ENCODE measurements at places on chromosomes 2 and 18. TPM values are rescaled to one million over a fixed set of nuclear protein-coding genes. Genes with fewer than 3 reads are reported as not detected.
A peak's percentile ranks its signal among the peaks of the same experiment; 100 is the strongest.

Gene GAREM2
- total RNA-seq: not detected

Gene SLC35G4
- total RNA-seq: not detected

Gene ATP6V1C2
- not detected for total RNA-seq

DNA sequence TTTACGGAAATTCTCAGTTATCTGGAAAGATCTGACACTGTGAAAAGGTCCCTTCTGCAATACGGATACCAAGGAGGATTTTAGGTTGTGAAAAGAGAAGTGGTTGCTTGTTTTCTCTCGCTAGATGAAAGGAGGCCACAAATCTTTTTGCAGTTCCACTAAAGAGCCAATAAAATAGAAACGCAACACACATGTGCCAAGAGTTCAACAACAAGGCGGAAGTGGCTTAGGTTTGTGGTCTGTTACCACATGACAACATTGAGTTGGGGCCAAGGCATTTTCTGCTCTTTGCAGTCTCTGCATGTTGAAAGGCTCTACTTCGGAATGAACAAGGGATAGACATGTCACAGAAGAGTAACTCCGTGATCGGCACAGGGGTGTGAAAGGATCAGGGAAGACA, 115.7 kb upstream of the OSR1 start:
- H3K4me3 ChIP-seq: no peak overlapping the region
- H3K36me3 ChIP-seq: no peaks in the 10 kb centered on the region
- no peak for DNase-seq
- H3K4me1 ChIP-seq: no peaks in the 10 kb centered on the region
- H3K27ac ChIP-seq: no peak overlapping the region

- H3K27ac ChIP-seq: no peak overlapping the region
- H3K4me1 ChIP-seq: peaks cover 10% of the 10 kb centered on the region
- no peak overlapping the region for H3K4me3 ChIP-seq
- no peaks in the 10 kb centered on the region for H3K36me3 ChIP-seq
Measured at GRCh38 chr2:45818591-45818990, 167.1 kb downstream of the PRKCE start.

GRCh38 chr2:226531061-226531810, 268.4 kb downstream of the IRS1 start:
- no peaks in the 10 kb centered on the region for H3K27me3 ChIP-seq
- H3K27ac ChIP-seq: no peak overlapping the region
- H3K4me1 ChIP-seq: peaks cover 4% of the 10 kb centered on the region
- H3K36me3 ChIP-seq: no peaks in the 10 kb centered on the region

DNA sequence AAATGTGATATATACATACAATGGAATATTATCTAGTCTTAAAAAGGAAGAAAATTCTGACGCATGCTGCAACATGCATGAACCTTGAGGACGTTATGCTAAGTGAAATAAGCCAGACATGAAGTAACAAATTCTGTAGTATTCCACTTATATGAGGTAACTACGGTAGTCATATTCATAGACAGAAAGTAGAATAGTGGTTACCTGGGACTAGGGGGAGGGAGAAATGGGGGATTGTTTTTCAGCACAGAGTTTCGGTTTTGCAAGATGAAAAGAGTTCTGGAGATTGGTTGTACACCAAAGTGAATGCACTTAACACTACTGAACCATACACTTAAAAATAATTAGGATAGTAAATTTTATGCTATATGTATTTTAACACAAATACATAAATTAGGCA, 215.9 kb upstream of the FBXO11 start:
- no peak overlapping the region for H3K4me3 ChIP-seq
- H3K27me3 ChIP-seq: no peaks in the 10 kb centered on the region
- no peaks in the 10 kb centered on the region for H3K36me3 ChIP-seq
- no peak for DNase-seq
- H3K4me1 ChIP-seq: no peaks in the 10 kb centered on the region

- DNase-seq: no peak
- no peak overlapping the region for H3K27ac ChIP-seq
- H3K36me3 ChIP-seq: no peaks in the 10 kb centered on the region
Measured at GRCh38 chr2:133123904-133124303, 444.4 kb downstream of the NCKAP5 start.

- no peak overlapping the region for H3K27ac ChIP-seq
- no peak overlapping the region for H3K4me3 ChIP-seq
- H3K4me1 ChIP-seq: no peaks in the 10 kb centered on the region
- DNase-seq: no peak
- H3K36me3 ChIP-seq: no peaks in the 10 kb centered on the region
Measured at GRCh38 chr2:43853141-43854081, 14.6 kb downstream of the ABCG8 start.

GRCh38 chr2:18077704-18078103, 199.2 kb downstream of the KCNS3 start:
- DNase-seq: no peak
- no peaks in the 10 kb centered on the region for H3K27me3 ChIP-seq
- no peaks in the 10 kb centered on the region for H3K36me3 ChIP-seq
- no peak overlapping the region for H3K4me3 ChIP-seq
- H3K4me1 ChIP-seq: no peaks in the 10 kb centered on the region
- H3K27ac ChIP-seq: no peak overlapping the region

GRCh38 chr2:1459727-1460126, 46.5 kb downstream of the TPO start:
- H3K27ac ChIP-seq: no peak overlapping the region
- no peaks in the 10 kb centered on the region for H3K4me1 ChIP-seq
- H3K27me3 ChIP-seq: peaks cover 18% of the 10 kb centered on the region
- no peak overlapping the region for H3K4me3 ChIP-seq
- H3K36me3 ChIP-seq: no peaks in the 10 kb centered on the region

GRCh38 chr2:220601674-220602073, 970.4 kb downstream of the EPHA4 start:
- no peaks in the 10 kb centered on the region for H3K36me3 ChIP-seq
- no peak overlapping the region for H3K4me3 ChIP-seq
- H3K27me3 ChIP-seq: no peaks in the 10 kb centered on the region
- H3K27ac ChIP-seq: no peak overlapping the region
- DNase-seq: no peak

DNA sequence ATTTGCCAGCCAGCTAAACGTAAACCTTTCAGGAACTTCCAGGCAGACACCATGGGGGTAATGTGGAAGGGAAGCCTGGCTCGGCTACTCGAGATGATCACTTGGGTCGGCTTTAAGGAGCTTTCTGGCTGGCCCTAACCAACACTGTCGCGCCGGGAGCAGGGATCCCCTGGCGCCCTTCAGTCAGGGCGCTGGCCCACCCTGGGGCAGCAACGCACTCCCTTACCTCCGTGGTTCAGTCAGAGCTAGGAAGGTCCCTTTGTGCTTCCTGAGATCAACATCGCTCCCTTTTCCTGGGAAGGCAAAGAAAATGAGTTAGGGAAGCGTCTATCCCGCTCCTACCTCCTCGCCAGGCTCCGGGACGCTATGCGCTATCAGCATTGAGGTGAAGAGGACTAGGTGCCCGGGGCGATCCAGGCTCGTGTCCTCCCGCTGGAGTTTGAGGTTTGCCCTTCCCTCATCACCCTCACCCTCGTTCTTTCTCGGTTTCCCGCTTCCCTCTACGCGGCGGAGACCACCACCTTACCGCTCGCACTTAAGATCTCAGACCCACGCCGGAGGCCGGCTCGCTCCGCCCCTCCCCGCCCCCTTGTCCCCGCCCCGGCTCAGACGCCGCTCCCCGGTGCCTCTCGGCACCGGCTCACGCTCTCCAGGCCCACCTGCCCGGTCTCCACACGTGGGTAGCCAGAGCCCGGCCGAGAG, 449 bp upstream of the ATRAID start:
- peaks cover 17% of the 10 kb centered on the region for H3K4me1 ChIP-seq
- peaks cover 53% of the 10 kb centered on the region for H3K36me3 ChIP-seq
- H3K27me3 ChIP-seq: no peaks in the 10 kb centered on the region
- no peak for DNase-seq
- peak overlapping the region; percentile 83 for H3K27ac ChIP-seq

DNA sequence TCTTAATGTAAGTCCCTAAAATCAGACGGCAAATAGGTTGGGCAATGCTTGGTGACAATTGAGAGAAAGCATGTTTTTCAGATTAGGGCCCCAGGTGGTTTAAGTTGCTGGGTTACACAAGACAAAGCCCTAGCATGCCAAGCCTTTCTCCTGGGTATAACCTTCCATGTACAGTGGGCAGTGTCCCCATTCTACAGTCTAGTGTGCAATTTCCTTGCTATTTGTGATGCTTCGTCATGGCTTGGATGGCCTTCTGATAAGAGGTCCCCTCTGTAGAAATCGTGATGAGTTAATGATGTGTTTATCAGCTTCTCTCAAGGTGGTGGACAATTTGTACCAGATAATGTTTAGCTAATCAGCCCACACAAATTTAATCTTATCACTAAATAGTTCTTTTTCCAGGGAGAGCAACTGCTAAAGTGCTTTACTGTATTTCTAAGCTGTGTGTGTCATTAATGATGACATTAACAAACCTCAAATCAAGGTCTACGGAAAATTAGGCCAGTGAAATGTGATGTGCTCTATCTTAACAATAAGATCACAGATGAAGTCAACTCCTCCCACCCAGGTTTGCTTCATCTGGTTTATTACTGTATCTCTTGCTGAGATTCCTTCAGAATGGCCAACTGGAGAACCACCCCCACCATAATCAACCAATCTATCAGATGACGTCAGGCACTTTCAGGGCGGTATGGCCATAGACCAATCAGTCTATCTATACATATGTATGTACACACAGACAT, 61.7 kb downstream of the PLB1 start:
- H3K27me3 ChIP-seq: no peaks in the 10 kb centered on the region
- no peak overlapping the region for H3K4me3 ChIP-seq
- H3K27ac ChIP-seq: no peak overlapping the region
- no peaks in the 10 kb centered on the region for H3K4me1 ChIP-seq

- peaks cover 5% of the 10 kb centered on the region for H3K4me1 ChIP-seq
- H3K27ac ChIP-seq: no peak overlapping the region
- no peak overlapping the region for H3K4me3 ChIP-seq
- H3K36me3 ChIP-seq: no peaks in the 10 kb centered on the region
Measured at GRCh38 chr2:241762321-241762932, 14.2 kb upstream of the GAL3ST2 start.

DNA sequence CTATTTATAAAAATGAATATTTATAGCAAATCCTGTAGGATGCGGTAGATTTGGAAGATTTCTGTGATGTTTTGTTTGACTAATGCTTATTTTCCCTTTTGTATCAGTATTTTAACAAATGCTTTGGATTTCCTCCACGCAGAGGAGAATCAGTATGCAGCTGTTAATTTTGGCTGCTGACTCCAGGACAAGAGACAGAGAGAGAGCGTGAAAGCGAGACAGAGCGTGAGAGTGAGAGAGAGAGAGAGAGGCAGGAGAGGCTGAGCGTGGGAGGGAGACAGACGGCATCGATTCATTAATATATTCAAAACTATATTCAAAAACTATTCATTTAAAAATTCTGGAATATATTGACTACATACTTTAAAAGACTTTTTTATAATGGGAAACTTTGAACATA, 62.5 kb downstream of the RRM2 start:
- H3K36me3 ChIP-seq: peaks cover 13% of the 10 kb centered on the region
- no peak overlapping the region for H3K27ac ChIP-seq
- no peaks in the 10 kb centered on the region for H3K27me3 ChIP-seq
- H3K4me3 ChIP-seq: no peak overlapping the region
- DNase-seq: no peak
